Panc1 (cell line): ENCODE measurements at places on chromosomes 7 and 10. TPM values are rescaled to one million over a fixed set of nuclear protein-coding genes. Genes with fewer than 3 reads are reported as not detected.

DNA sequence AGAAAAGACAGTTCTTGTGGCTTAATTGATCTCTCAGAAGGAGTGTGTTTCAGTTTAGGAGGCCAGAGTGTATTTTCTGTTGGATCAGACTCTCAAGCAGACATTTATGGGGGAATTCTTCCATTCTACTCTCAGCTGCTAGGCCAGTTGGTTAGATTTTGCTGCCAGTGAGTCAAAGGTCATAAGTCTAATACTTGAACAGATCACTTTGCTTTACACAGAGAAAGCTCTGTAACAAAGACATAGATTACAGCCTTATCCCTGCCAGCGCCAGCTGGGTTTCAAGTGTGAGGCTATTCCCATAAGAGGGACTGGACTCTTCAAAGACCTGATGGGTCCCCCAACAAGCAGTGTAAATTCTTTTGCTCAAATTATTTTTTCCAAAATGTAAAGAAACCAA lies 145.6 kb upstream of the SEMA3C start:
- no peaks in the 10 kb centered on the region for H3K27me3 ChIP-seq
- H3K4me1 ChIP-seq: no peaks in the 10 kb centered on the region
- H3K36me3 ChIP-seq: no peaks in the 10 kb centered on the region
- no peak overlapping the region for H3K4me3 ChIP-seq
- no peak for DNase-seq

GRCh38 chr10:67819768-67820204 lies 18.2 kb downstream of the DNAJC12 start:
- no peaks in the 10 kb centered on the region for H3K4me1 ChIP-seq
- no peak overlapping the region for H3K4me3 ChIP-seq
- no peaks in the 10 kb centered on the region for H3K27me3 ChIP-seq
- H3K27ac ChIP-seq: no peak overlapping the region

GRCh38 chr7:132226046-132226956 lies 350.0 kb downstream of the PLXNA4 start:
- no peaks in the 10 kb centered on the region for H3K4me1 ChIP-seq
- no peak for DNase-seq
- no peak overlapping the region for H3K27ac ChIP-seq

The R3HCC1L gene
- total RNA-seq: 15.9 TPM

The ELFN1 gene
- 39.0 TPM for total RNA-seq

DNA sequence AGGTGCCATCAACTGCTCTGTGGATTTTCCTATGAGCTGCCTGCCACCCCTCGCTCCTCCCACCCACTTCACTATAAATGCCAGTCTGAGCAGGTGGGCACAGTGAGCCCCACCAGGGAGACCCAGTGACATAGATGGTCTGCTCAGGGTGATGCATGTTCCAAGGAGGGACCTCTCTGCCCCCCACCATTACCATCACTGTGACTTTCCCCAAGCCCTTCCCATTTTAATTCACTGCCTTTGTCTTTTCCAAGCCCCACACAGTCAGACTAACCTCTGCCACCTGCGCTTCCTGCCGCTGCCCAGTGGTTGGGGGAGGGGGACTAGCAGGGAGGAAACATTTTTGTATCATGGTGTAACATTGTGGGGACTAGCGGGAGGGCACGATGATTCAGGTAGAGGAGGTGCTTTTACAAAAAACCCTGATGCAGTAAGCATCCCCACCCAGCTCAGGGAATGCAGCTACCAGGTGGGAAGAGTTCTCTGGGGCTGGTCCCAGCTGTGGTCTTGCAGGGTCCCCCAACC lies 24.6 kb downstream of the PRSS2 start:
- no peaks in the 10 kb centered on the region for H3K4me1 ChIP-seq
- H3K4me3 ChIP-seq: no peak overlapping the region
- peaks cover 49% of the 10 kb centered on the region for H3K27me3 ChIP-seq
- DNase-seq: no peak
- H3K27ac ChIP-seq: no peak overlapping the region

GRCh38 chr7:2032030-2032875 lies 200.5 kb downstream of the MAD1L1 start:
- DNase-seq: no peak
- H3K27ac ChIP-seq: no peak overlapping the region
- H3K4me3 ChIP-seq: no peak overlapping the region

DNA sequence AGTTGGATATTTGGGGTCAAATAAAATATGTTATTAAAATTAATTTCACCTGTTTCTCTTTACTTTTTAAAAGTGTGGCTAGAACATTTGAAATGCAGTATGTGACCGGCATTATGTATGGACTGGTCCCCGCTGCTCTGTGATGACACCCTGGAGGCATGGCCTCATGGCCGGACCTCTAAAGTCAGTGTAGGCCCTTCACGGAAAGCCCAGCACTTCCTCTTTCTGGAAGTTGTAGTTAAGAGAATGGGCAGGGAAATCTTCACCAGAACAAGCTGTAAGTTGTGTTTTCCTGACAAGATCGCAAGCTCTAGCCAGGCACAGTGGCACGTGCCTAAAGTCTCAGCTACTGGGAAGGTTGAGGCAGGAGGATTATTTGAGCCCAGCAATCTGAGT lies 38.3 kb upstream of the SRGN start:
- no peaks in the 10 kb centered on the region for H3K4me1 ChIP-seq
- H3K4me3 ChIP-seq: no peak overlapping the region
- H3K27ac ChIP-seq: no peak overlapping the region
- no peaks in the 10 kb centered on the region for H3K36me3 ChIP-seq
- H3K27me3 ChIP-seq: no peaks in the 10 kb centered on the region

DNA sequence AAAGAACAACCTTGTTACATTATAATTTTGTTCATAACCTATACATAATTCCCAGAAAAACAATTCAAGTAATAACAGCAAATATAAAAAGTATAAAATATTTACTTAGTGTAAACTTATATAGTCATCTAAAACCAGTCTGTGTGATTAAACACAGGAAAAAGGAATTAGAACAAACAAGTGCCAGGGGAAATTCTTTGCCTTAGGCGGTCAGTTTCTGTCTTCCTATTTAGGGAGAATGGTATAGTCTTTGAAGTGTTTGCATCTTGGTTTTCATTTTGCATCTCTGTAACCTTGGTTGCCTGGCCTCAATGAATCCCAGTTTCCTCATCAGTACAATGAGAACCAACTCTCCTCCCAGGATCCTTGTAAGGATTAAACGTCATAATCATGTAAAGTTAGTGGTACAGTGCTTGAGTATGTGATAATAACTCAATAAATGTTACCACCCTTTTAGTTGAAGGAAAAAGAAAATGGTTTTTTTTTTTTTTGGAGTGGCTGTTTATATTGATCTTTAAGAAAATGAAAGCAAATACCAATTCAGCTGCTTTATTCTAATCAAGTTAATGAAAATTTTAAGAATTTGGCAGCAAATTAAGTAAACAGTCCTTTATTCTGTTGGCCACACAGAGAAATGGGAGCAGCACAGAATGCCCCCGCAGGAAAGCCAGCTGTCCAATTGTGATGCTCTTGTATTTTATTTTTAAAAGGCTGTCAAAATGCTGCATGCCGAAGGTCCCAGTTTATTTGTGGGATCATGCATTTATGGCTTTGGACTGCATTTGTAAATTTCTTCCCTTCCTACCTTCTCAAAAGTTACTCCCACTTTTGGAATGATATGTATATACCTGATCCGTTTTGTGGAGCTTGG lies 61.8 kb downstream of the SHH start:
- H3K27ac ChIP-seq: no peak overlapping the region
- no peaks in the 10 kb centered on the region for H3K27me3 ChIP-seq
- peaks cover 7% of the 10 kb centered on the region for H3K36me3 ChIP-seq
- no peak overlapping the region for H3K4me3 ChIP-seq
- DNase-seq: no peak

The ATP6V0A4 gene
- 0.15 TPM for total RNA-seq

GRCh38 chr7:35718047-35718446 lies 23.1 kb upstream of the HERPUD2 start:
- no peaks in the 10 kb centered on the region for H3K36me3 ChIP-seq
- no peak overlapping the region for H3K4me3 ChIP-seq
- 0 out of 2 replicates have a peak, but pooled peaks cover 2% of the 10 kb centered on the region for H3K4me1 ChIP-seq
- no peak for DNase-seq
- peaks cover 23% of the 10 kb centered on the region for H3K27me3 ChIP-seq

DNA sequence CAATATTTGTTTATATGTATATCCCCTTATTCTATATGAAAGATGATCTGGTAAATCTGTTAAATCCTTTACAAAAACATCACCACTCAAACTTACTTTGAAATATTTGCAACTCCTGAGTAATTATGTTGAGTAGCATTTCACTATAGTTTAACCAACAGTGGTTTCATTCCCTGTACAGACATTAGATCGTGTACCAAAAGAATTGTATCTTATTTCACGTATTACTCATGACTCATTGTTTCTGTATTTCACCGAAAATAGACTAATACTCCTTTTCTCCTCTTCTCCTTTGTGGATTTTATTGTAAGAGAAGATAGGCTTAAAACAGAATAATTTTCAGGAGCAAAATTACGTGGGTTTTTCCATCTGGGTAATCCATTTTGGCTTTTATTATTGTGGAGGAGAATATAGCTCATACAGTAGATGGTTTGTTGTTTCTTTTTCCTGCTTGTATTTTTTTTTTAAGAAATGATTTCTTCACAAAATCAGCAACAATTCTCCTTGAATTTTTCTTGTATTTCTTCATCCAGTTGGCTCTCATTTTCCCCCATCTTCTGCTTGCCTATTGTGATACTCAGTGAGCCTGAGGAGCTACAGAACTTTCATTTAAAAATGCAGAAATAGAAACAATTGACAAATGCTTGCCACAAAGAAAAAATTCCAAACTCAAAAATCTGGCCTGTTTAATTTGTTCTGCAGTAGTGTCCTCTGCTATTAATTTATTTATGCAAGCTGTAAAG lies 90.6 kb upstream of the OIT3 start:
- peaks cover 6% of the 10 kb centered on the region; the same call in 1 of the 2 replicates for H3K4me1 ChIP-seq
- no peak overlapping the region for H3K4me3 ChIP-seq
- no peak for DNase-seq
- no peak overlapping the region for H3K27ac ChIP-seq

The CRHR2 gene
- not detected for total RNA-seq

The MEOX2 gene
- total RNA-seq: not detected

DNA sequence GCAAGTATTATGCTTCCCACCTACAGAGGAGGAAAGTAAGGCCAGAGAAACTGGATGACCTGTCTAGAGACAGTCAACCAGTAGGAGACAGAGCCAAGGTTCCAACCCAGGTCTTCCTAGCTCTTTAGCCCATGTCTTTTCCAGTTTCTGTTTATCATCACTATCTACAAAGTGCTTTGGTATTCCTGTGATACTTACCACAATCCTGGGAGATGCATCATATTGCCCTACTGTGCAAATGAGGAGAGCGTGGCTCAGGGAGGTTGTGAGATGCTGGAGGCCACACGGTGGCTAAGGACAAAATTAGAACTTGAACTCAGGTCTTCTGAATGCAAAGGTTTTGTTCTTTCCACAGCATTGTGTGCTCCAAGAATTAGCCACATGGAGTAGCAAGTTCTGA lies 11.2 kb upstream of the PLEKHA1 start:
- H3K4me3 ChIP-seq: no peak overlapping the region
- DNase-seq: no peak
- H3K36me3 ChIP-seq: no peaks in the 10 kb centered on the region
- H3K27me3 ChIP-seq: no peaks in the 10 kb centered on the region
- H3K4me1 ChIP-seq: no peaks in the 10 kb centered on the region
- H3K27ac ChIP-seq: no peak overlapping the region

- DNase-seq: no peak
- no peak overlapping the region for H3K4me3 ChIP-seq
- H3K36me3 ChIP-seq: no peaks in the 10 kb centered on the region
- H3K27ac ChIP-seq: no peak overlapping the region
- H3K4me1 ChIP-seq: no peaks in the 10 kb centered on the region; the same call in 1 of the 2 replicates
Observed at GRCh38 chr7:44973610-44974401, 5.0 kb downstream of the MYO1G start.

The PDE6C gene
- not detected for total RNA-seq

- no peaks in the 10 kb centered on the region for H3K27me3 ChIP-seq
- no peaks in the 10 kb centered on the region for H3K4me1 ChIP-seq
- no peak overlapping the region for H3K27ac ChIP-seq
- no peak overlapping the region for H3K4me3 ChIP-seq
- H3K36me3 ChIP-seq: no peaks in the 10 kb centered on the region
Observed at GRCh38 chr10:84763965-84764364, 435.6 kb downstream of the CCSER2 start.

The CASP7 gene
- total RNA-seq: 38.2 TPM

DNA sequence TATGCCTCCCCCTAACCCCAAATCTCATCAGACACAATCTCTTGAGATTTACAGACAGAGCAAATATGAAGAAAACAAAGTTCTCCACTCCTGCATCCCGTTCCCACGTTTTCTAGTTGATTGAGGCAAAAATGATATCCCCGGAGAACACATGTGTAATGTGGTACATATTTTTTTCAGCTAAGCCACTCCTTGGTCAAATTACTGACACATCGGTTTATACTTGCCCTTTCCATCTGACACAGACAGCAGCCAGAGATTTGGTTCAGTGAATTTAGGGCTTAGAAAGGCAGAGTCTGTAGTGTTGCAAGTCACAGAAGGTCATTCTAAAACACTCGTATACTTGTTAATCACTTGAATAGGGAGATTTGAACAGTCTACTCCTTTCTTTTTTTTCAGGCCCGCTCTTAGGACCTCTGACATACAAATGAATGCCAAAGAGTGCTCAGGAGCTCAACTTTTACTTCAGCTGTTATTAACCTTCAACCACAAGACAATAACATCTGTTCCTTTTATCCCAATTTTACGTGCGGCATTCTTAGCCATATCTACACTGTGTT lies 1.8 kb upstream of the DDX50 start:
- no peak for DNase-seq
- H3K4me3 ChIP-seq: no peak overlapping the region
- H3K27me3 ChIP-seq: no peaks in the 10 kb centered on the region
- peak overlapping the region; percentile 98; the same call in 1 of the 2 replicates for H3K27ac ChIP-seq

GRCh38 chr7:6128205-6128604 lies 97.0 kb downstream of the ANKRD61 start:
- no peak overlapping the region for H3K27ac ChIP-seq
- no peak overlapping the region for H3K4me3 ChIP-seq
- H3K27me3 ChIP-seq: no peaks in the 10 kb centered on the region
- H3K4me1 ChIP-seq: no peaks in the 10 kb centered on the region
- H3K36me3 ChIP-seq: no peaks in the 10 kb centered on the region

DNA sequence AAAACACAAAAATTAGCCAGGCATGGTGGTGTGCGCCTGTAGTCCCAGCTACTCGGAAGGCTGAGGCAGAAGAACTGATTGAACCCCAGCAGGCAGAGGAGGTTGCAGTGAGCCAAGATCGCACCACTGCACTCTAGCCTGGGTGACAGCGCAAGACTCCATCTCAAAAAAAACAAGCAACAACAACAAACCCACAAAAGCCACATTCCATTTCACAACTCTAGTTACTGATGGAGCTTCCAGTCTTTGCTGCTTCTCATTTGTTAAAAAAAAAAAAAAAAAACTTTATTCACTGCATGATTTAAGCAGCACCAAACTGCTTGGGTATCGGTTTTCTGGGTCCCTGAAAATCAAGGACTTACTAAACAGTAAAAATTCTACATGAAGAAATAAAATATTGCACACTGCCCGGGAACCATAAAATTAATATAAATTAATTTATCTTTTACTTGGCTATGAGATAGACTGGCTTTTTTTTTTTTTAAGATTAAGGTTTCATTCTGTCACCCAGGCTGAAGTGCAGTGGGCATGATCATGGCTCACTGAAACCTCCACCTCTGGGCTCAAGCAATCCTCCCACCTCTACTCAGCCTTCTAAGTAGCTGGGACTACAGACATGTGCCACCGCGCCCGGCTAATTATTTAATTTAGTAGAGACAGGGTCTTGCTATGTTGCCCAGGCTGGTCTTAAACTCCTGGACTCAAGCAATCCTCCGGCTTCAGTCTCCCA lies 42.0 kb downstream of the SRPK2 start:
- H3K27me3 ChIP-seq: no peaks in the 10 kb centered on the region
- DNase-seq: no peak
- 0 out of 2 replicates have a peak, but pooled peaks cover 10% of the 10 kb centered on the region for H3K4me1 ChIP-seq
- H3K36me3 ChIP-seq: no peaks in the 10 kb centered on the region
- no peak overlapping the region for H3K27ac ChIP-seq

The SFTPD gene
- total RNA-seq: 0.36 TPM
